GM04504 (cell line): ENCODE measurements at places on chromosomes 3 and 15.

GRCh38 chr3:19256313-19256712 lies 108.0 kb downstream of the KCNH8 start:
- DNase-seq, result no peak

DNA sequence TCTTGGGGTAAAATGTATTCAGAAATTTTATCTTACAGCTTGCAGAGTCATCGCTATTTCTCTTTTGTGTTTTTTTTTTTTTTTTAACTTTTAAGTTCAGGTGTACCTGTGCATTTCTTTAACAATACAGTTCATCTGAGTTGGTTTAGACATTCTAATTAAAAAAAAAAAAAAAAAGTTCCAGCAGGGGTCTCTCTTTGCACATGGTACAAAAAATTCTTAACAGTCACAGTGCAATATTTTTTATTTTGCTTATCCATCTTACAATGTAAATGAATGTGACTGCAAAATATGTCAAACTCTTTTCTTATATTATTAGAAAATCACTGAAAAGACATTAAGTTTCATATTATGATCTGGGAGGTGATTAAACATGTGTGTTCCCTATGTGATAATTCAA lies 47.5 kb upstream of the SLC9A9 start:
- DNase-seq, result no peak

DNA sequence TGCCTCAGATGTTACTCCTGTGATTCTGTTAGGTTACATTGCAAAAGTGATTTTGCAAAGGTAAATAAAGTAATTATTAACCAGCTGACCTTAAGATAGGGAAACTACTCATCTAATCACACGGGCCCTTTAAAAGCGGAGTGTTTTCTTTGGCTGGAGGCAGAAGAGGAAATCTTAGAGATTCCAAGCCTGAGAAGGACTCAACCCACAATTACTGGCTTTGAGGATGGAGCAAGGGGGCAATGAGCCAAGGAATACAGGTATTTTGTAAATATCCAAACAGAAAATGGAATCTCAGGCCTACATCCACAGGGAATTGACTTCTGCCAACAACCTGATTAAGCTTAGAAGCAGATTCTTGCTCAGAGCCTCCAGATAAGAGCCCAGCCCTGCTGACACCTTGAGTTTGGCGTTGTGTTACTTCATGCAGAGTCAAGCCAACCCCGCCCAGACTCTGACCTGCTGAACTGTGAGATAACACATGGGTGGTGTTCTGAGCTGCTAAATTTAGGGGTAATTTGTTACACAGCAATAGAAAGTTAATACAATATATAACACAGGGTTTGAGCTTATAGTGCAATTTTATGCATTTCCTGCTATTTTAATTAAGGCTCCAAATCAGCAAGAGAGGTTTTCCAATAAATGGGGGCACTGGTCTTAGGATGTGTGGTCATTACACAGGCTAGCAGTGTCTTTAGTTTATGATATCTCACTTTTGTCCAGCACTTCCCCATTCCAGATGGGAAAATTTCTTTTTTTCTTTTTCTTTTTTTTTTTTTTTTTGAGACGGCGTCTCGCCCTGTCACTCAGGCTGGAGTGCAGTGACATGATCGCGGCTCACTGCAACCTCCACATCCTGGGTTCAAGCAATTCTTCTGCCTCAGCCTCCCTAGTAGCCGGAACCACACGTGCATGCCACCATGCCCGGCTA lies 19.5 kb downstream of the NFKBIZ start:
- no peak for DNase-seq

DNA sequence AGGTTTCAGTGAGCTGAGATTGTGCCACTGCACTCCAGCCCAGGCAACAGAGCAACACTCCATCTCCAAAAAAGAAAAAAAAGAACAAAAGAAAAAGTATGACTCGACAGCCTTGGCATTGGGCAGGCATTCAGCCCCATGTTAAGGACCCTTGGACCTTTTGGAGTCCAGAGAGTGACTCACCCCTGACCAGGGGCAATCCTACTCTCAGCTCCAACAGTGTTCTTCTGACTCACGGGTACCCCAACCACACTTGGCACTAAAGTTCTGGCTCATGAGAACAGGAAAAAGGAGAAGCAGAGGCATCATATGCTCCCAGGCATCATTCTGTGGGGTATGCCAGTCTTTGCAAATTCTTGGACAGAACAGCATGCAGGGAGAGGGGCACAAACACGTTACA lies 252.4 kb upstream of the HES1 start:
- DNase-seq, result no peak

- DNase-seq, result no peak
Measured at GRCh38 chr3:66986406-66986805, 11.7 kb upstream of the KBTBD8 start.

DNA sequence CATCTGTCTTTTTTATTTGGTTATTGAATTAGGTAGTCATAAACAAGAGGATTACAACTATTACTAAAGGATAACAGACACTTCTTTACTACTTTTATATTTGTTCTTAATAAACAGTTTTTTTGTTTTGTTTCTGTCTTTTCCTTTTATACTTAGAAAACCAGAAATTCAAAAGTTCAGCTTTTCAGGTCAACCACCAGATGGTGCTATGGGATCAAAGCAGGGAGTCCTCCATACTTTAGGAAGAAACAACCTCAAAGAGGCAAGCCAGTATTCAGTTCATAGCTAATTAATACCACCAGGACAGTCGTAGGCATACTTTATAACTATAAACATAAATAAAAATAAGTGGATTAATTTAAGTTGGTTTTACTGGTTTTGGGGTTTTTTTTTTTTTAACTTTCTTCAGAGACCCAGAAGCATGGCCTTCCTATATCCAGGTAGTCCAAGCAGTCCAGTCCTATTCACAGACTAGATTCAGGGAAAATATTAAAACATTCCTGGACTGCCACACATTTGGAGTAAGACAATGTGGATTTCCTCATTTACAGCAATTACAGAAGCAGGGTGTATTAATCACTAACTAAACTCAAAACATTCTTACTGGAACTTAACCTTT lies 16.0 kb upstream of the EID1 start:
- peak; percentile 39 for DNase-seq

GRCh38 chr15:90945091-90945490 lies 9.6 kb upstream of the RCCD1 start:
- DNase-seq, result no peak

GRCh38 chr3:191135175-191135574 lies 63.9 kb upstream of the OSTN start:
- DNase-seq, result no peak

- DNase-seq, result no peak
Measured at GRCh38 chr3:52423173-52423572, 21.7 kb downstream of the SEMA3G start.

DNA sequence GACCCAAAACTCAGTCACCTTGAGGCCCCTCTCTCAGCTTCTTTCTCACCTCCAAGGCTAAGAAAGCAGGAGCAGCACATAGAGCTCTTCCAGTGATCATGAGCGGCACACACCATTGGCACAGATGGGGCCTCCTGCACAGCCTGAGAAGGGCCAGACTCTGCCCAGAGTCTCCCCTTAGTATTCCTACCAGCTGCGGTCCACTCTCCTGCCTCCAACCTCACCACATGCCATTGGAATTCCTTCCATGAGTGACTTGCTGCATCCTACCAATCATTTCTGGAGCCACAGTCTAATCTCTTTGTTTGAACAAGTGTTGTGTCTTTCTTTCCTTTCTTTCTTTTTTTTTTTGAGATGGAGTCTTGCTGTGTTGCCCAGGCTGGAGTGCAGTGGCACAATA lies 39.3 kb downstream of the CDCP1 start:
- DNase-seq, result no peak

DNA sequence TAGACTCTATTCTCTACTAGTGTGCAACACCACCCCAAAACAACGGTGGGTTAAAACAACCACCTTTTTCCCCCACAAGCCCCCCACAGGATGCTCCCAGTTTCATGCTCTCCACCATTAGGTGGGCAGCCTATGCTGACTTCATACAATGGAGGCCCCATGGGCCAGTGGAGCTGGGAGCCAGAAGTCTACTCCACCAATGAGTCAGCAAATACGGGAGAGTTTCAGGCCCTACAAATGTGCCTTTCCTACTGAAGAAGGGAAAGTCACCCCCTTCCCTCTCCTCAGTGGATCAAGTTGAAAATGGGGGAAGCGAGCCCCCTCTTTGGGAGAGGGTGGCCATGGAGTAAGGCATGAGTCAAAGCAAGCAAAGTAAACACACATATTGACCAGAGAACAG lies 278.6 kb downstream of the NTRK3 start:
- no peak for DNase-seq

DNA sequence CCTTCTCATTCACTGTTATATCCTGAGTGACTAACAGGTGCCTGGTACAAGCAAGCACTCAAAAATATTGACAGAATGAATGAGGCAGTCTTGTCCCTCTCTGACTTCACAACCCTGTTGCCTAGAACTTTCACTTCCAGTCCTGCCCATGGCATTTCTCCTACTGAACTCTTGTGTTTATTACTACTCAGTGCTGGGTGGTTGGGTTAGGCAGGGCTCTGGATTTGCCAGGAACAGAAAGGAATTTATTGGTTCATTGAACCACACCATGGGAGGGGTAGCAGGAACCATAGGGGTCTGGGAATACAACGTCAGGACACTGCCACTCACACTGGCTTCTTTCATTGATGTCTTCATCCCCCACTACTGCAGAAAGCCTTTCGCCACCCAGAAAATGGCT lies 41.9 kb upstream of the SEMA4B start:
- no peak for DNase-seq

- no peak for DNase-seq
Measured at GRCh38 chr15:91789136-91789535, 64.4 kb upstream of the SLCO3A1 start.

GRCh38 chr15:85625856-85626255 lies 168.9 kb downstream of the KLHL25 start:
- DNase-seq, result no peak

DNA sequence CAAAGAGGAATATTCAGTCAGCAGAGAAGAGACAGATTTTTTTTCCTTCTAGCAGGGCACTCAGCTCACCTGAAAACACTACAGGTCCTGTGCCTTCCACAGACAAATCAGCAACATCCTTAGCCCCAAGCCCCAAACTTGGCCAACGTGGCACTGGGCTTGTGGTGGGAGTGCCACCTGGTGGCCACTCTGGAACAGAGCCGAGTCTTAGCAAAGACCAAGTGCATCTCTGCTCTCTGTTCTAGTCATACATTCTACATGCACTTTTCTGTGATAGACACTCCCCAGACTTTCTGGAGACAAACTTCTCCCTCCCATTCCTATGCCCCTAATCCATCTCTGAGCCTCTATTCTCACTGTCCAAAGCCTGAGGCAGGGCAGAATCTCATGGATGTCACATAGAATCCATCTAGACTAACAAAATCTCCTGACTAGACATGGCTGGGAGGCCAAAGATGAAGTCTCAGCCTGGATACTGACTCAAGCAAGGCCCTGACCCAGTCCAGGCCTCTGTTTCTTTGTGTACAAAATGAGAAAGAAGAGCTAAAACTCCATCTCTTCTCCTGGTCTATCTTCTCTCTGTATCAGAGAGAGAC lies 5.1 kb upstream of the SEMA7A start:
- no peak for DNase-seq

GRCh38 chr3:122364490-122364889 lies 18.5 kb downstream of the MIX23 start:
- DNase-seq, result no peak

DNA sequence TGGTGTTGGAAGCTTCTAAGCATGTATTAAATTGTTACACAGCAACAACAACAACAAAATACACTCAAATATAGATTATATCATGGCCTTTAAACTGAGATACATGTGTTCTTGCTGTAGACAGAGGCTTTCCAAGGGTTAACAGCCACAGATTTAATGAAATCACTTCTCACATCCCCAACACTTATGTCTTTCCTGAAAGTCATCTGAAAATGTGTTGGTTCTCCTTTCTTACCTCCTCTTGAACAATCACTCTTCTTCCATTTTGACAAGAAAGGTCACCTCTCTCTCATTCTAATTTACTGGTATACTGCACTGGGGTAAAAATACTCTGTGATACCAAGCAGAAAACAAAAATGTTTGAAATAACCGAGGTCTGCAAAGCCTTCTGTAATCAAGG lies 507.3 kb upstream of the KCNMB2 start:
- DNase-seq, result no peak

DNA sequence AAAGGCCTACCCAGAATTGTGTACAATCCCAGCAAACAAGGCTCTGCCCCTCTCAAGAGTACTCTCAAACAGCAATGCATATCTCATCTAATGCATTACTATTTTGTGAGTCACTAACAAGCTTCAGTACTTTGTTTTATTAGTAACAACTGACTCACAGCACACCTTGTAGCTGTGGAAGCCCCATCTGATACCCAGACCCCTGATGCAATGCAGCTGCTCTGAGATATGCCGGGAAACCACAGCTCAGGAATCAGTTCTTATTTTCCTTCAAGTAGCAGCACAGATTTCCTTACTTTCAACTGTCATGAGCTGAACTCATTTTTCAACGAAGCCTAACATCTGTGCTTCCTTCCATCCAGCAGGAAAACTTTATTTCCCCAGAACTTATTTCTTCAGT lies 37.8 kb downstream of the CCNL1 start:
- peak; percentile 46 for DNase-seq

DNA sequence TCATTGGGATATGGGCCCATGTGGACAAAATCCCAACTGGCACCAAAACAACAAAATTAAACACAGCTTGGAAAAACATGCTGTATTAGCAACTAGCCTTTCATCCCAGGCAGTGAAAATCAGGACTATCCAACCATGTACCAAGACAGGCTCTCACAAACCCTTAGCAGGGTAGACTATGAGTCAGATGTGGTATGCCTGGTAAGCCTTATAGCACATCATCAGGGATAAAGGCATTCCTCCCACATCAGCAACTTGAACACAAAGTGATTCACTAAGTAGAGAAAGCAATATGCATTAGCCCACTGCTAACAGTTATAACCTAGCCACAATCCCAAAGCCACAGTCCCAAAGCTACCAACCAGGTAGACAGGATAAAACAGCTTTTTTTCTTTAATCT lies 8.0 kb downstream of the CEP152 start:
- DNase-seq, result peak; percentile 67

DNA sequence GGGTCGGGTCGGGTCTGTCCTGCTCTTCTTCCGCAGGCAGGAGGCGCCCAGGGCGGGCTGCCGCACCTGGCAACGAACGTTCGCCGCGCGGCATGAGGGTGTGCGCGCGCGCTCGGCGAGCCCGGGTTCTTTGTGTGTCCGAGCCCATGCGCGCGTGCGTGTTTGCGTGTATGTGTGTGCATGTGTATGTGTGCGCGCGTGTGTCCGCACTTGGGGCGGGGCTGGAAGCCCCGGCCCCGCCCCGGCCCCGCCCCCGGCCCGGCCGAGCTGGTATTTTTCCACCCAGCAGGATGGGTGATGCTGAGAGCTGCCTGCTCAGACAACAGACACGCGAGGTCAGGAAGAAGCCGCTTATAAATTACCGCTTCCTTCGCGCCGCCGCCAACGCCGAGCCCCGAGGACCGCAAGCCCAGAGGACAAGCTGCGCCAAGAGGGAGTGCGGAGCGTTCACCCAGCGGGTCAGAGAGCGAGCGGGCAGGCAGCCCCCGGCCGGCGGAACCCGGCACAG lies at the start of gene SLC6A6:
Gene SLC6A6, plus strand, starts transcription at position 303 of the 508 bp plus-strand sequence. CDS start 41,029 bp downstream, outside the sequence.
- peak; percentile 86 for DNase-seq

GRCh38 chr3:121836064-121836463 lies 1.1 kb downstream of the EAF2 start:
- no peak for DNase-seq

- DNase-seq, result no peak
Measured at GRCh38 chr15:94403331-94403730, 172.0 kb downstream of the MCTP2 start.
